Activated CD8-positive, alpha-beta memory T cell treated with anti-CD3 and anti-CD28 coated beads for 48 hours (primary cell): ENCODE measurements at places on chromosomes 3 and 15.
A peak's percentile ranks its signal among the peaks of the same experiment; 100 is the strongest.

DNA sequence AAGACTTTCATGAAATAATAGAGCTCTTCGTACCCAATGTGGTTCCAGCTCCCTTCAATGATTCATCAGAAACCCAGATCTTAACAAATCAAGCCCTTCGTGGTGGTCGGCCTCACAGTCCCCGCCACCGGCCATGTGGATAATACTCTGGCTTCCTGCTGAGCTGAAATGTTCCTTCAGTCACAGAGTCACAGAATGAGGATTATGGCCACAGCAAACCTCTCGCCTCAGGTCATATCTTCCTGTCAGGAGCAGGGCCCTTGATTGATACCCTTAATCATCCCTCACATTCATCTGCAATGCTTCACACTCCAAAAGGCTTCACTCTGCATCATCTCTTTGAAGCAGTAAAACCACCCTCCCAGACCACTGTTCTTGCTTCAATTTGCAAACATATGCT, 452.6 kb downstream of the OCA2 start:
- DNase-seq: no peak

DNA sequence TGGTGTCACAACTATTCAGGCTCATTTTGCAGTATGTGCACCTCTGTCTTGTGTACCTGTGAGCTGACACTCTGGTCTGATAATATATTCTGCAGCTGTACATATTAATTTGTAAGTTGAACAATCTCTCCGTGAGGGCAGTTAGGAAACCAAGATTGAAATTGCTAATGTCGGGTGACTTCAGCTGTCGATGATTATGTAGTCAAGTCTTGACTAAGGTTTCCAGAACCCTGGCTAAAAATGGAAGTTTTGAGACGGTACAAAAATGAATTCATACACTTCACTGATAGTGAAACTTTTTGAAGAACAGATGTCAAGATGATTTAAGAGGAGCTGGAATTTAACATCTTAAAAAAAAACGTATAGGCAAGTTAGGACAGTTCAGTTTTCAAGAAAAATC, 196.8 kb upstream of the ICE2 start:
- no peak for DNase-seq

DNA sequence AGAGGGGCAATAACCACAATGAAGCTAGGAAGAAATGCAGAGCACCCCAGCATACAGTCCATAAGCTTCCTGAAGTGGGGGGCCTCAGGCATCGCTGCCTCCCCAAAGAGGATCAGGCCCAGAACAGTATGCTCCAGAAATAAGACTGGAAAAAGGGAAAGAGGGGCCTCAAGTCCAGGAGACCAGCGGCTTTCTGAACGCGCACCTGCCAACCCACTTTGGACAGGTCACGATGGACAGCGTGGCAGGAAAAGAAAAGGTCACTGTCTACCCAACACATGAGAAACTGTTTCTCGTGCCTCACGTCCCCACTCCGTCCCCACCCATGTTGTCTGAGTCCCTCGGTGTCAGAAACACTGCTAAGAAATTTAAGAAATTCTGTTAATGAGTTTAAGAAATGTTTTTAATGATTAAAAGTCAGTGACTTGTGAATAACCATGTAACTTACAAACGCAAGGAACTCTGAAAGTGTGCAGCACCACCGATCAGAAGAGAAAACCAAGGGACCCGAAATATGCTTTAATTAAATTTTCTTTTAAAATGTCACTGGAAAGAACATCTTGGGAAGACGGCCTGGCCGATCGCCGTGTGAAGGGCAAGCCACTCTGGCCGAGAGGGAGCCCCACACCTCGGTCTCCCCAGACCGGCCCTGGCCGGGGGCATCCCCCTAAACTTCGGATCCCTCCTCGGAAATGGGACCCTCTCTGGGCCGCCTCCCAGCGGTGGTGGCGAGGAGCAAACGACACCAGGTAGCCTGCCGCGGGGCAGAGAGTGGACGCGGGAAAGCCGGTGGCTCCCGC, 1.7 kb upstream of the PPARG start:
- no peak for DNase-seq

DNA sequence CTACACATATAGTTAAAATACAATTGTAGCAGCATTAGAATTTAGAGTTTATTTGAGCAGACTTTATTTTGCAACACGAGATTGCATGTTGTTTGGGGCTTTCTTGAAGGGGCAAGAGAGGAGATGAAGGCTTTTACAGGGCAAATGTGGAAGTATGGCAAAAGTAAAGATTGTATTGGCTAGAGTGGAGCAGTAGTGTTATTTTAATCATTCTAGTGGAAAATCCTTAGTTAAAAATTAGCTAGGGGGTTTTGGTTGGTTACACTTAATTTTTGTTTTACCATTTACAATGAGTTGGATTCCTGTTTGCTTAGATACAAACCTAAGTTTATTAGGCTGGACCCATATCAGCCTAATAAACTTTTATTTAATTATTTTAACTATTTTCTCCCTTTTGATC, 4.6 kb downstream of the OR5H15 start:
- DNase-seq: no peak

DNA sequence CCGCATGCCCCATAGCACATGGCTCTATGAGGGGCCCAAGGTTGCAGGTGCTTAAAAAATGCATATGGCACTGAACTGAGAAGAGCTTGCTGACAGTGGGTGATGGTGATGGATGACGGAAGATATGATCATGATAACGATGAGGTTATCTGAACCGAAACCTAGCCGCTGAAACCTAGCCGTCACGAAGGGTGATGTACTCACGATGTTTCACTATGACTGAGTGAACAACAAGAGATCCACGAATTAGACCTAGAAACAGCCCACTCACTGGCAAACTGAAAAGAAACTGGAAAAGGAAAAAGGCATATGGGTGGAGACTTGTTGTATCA, 57.6 kb upstream of the BCL6 start:
- DNase-seq: no peak

- peak; percentile 3 for DNase-seq
Measured at GRCh38 chr3:33277193-33277882, at the start of gene FBXL2. FBXL2 (plus strand) TSS chr3:33277442; CDS start chr3:33277513, 71 bp downstream.

GRCh38 chr15:68683551-68683950, 104.8 kb downstream of the CORO2B start:
- DNase-seq: no peak

- no peak for DNase-seq
Measured at GRCh38 chr3:47705391-47705790, 76.3 kb downstream of the SMARCC1 start.

DNA sequence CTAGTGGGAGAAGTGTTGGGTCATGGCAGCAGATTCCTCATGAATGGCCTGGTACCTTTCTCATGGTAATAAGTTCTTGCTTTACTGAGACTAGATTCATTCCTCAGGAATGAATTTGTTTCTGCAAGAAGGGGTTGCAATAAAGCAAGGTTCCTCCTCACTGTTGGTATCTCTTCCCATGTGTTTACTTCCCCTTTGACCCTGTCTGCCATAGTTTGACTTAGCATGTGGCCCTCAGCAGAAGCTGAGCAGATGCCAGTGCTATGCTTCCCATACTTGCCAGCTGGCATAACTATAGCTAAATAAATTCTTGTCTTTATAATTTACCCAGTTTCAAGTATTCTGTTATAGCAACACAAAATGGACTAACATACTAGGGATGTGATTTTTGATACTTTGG, 163.6 kb upstream of the COL8A1 start:
- no peak for DNase-seq

- no peak for DNase-seq
Measured at GRCh38 chr15:60392601-60392985, 5.2 kb downstream of the ANXA2 start.

GRCh38 chr15:57554063-57554811, 37.5 kb upstream of the MYZAP start:
- no peak for DNase-seq

DNA sequence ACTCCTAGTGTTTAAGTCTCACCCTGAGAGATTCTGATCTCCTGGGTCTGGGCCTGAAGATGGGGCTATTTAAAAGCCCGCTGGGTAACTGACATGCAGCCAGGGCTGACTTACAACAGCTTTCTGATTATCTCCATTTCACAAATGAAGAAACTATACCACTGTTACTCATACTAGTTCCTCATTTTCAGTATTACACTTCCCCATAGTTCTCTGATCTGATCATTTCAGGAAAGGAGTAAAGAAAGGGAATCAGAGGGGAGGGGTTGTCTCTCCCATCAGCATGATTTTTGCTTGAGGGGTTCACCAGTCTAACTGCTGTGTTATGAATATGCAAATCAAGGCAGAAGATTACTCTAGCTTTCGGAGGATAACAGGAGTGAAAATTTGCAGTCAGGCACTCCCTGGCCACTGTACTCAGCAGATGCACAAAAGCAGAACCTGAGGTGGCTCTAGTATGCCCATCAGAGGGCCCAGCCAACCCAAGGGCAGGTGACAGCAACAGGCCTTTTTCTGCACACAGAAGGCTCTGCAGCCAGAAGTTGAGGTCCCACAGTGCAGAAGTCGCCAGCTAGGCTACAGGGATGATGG, 59.4 kb downstream of the DAPK2 start:
- DNase-seq: no peak

DNA sequence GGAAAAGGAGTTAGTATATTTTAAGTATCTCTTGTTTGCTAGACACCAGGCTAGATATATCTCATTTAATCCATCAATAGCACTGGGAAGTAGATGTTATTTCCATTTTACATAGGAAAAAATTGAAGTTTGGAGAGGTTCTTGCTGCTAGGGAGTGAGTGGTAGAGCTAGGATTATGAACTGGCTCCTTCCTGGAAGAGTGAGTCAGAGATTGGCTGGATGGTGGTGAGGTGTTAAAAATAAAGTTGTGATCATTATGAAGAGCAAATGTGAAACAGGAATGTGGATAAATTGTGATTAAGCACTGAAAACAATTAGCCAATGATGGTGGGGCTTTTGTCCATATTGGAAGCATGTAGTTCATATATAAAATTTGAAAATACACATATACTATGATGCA, 234.2 kb downstream of the WNT5A start:
- DNase-seq: no peak
